ENCODE measurements at places on chromosomes 6 and 20.
A peak's percentile ranks its signal among the peaks of the same experiment; 100 is the strongest.

GRCh38 chr20:1912053-1912452 is 16.8 kb downstream of the SIRPA start:
- no peak for DNase-seq

DNA sequence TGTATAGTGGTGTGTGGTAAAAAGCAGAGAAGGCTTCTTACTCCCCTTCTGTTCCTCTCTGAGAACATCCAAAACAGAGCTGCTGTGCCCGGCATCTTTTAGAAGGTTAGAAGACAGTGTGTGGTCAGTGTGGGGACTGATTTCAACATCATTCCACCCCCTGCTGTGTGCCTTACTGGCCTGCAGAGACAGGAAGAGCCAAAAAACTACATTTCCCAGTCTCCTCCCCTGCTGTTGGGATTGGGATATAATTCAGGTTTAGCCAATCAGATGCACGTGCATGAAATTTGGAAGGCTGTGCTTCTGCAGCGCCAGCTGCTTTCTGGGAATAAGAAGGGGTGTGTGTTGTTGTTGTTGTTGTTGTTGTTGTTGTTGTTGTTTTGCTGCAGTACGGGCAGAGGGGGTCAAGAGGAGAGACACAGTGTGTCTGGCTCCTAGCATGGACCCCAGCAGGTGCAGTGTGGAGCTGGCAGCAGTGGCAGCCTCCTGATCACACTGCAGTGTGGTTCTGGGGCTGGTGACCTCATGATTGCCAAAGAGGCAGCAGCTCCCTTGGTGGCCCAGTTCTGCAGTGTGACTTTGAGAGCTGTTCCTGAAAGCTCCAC is 74.7 kb downstream of the MRPL14 start:
- DNase-seq, result peak; percentile 63

GRCh38 chr20:9099372-9099771 is 30.5 kb downstream of the PLCB4 start:
- no peak for DNase-seq

- DNase-seq, result no peak
These were observed 17.2 kb downstream of the ABT1 start for GRCh38 chr6:26613689-26614683.

DNA sequence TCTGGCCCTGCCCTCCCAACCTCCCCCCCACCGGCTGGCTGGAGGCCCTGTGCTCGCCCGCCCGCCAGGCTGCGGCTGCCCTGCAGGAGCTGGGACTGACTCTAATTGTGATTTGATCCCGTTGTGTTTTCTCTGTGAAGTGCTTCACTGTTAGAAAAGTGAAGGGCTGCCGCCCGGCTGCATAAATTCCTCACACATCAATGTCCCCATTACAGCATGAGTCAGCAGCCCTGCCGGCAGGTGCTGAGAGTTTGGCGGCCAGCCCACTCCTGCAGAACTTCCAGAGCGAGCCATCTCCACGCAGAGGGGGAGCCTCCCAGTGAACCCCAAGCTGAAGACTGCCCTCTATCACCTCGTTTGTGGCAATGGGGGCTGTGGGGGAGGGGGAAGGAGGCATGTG is 137.9 kb downstream of the DLL1 start:
- DNase-seq, result no peak

DNA sequence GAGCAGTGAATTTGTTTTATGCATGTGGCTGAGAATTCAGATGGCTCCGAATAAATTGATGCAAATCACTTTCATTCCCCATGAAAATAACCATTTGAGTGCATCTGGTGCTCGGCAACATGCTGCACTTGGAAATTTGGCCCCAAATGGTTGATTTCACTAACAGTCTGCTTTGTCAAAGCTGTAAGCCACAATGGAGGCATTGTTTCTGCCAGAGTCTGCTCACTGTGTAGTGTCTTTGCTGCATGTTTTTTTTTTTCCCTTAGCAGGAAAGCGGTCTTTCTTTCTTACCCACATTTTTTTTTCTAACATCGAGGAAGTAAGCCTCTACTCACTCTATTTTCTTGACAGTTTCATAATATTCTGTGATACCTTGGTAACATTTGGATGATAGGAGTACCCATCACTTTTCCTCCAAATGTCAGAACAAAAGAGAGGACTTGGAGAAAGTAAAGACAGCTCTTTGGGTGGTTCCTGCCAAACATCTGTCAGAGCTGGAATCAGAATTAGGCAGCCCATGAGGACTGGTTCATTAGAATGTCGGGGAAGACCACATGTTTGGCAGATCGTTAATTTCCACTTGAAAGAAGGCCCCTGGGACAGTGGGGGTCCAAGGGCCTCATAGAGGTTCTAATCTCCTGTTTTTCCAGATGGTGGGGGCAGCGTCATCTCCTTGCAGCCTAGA is 149.5 kb downstream of the DOK5 start:
- DNase-seq, result no peak

GRCh38 chr6:122726649-122727048 is 52.9 kb upstream of the FABP7 start:
- DNase-seq, result no peak

- DNase-seq, result no peak
These were observed 8.5 kb downstream of the CD164 start for GRCh38 chr6:109373762-109374161.

Measured in AG09309 (cell line).